ENCODE measurements at places on chromosomes 5 and 9.

- DNase-seq, result no peak
These were observed 8.8 kb upstream of the GLIPR2 start for GRCh38 chr9:36127652-36128244.

- DNase-seq, result no peak
These were observed 73.6 kb upstream of the RPS23 start for GRCh38 chr5:82351754-82352145.

DNA sequence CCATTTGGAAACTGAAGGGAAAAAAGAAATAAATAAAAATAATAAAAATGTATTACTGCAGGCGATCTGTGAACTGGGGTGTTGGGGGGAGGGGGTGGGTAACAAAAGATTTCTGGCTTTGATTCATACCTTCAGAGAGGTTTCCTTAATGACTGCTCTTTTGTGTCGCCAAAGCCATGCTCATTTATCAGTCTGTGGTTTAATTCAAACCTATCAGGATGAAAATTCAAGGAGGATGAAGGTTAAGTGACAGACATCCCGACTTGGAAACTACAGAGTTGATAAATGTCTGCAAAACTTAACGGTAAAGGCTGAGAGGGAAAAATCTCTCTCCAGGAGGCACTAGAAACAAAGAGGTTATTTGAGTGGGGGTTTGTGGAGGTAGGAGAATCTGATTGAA is 278.2 kb downstream of the PSAT1 start:
- DNase-seq, result no peak

GRCh38 chr5:11504886-11505193 is 399.4 kb downstream of the CTNND2 start:
- DNase-seq, result no peak

- DNase-seq, result no peak
These were observed 21.8 kb downstream of the NDUFS4 start for GRCh38 chr5:53582225-53582624.

- no peak for DNase-seq
These were observed 23.2 kb downstream of the HK3 start for GRCh38 chr5:176875783-176876505.

- no peak for DNase-seq
These were observed 18.7 kb downstream of the RMI1 start for GRCh38 chr9:83999141-83999918.

- DNase-seq, result no peak
These were observed 914.9 kb downstream of the EFNA5 start for GRCh38 chr5:106755789-106756188.

DNA sequence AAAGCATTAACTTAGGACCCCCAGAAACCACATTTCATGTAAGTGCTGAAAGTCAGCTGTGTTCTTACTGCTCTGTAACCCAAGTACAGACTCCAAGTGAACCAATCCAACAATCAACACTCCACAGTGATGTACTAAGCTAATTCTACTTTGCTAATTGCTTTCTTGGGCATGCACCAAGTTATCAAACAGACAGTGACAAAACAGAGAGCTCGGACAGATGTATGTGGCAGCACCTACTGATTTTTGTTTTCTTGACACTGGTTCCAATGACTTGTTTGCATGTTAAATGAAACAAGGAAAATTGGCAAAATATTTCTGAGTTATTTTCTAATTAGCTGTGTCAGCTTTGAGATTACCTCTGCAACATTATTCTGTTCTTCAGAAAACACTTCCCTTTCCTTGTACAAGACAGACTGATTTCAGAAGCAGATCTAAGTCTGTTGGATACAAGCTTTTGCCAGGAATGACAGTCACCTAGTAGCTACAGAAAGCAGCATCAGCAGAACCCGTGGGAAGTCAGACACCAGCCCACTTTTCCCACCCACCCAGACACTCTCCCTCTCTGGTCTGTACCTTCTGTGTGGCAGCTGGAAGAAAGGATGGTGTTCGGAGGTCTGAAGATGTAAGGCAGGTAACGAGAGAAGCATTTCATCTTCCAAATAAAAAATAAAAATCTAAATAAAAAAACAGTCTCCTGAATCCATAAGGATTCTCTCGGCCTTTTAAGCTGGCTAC is 176.7 kb upstream of the PPP2R2B start:
- no peak for DNase-seq

GRCh38 chr5:1657161-1657741 is 133.5 kb upstream of the LPCAT1 start:
- DNase-seq, result no peak

GRCh38 chr9:37966412-37967013 is 62.6 kb upstream of the SLC25A51 start:
- no peak for DNase-seq

DNA sequence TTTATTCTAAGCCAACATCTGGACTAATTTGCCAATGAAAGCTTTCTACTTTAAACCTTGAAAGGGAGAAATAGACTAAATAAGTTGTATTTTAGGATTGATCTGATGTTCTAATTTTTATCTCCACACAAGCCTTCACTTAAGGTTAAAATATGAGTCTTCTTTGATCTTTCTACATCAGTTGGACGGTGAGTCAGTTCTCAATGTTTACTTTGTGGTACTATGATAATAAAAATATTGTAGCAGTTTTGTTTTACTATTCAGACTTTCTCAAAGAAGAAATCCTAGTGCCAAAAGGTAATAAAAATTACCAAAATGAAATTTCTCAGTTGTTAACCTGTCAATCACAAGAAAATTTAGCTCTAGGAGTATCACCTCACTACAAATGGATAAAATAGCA is 203.5 kb upstream of the RGMB start:
- DNase-seq, result no peak

- DNase-seq, result no peak
These were observed 103.5 kb downstream of the GLIS3 start for GRCh38 chr9:4196376-4196775.

- DNase-seq, result no peak
These were observed 81.6 kb upstream of the TNFAIP8 start for GRCh38 chr5:119274030-119274766.

DNA sequence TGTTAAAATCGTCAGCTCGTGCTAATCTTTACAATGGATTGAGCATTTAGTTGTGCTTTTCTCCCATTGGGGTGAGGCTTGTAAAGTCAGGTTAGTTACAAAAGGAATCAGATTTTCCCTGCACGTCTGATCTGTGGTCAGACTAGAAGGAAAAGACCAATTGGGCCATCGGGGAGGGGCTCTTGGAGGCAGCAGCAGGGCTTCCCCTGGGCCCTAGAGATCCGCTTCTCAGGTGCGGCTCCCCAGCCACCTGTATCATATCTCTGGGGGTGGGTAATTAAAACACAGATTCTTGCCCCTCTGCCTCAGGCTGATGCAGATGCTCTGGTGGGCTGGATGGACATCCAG is 200.3 kb downstream of the HSPA4 start:
- DNase-seq, result no peak

DNA sequence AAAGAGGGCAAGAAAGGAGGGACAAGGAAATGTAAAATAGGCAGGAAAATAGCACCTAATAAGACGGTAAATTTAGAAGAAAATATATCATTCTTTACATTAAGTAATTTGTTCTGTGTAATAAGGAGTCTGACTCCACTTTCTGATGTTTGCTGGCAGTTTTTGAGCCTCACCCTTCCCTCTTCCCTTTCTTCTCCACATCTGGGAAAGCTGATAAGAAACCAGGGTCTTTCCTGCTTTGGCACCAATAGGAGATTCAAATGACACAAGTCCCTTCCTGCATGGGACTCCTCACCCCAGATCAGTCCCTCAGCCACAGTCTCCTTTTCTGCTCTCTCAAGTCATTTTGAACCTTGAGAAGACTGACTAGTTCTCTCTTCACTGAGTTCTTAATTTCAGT is 31.2 kb upstream of the LECT2 start:
- DNase-seq, result no peak

- no peak for DNase-seq
These were observed 13.0 kb downstream of the MED10 start for GRCh38 chr5:6365142-6365976.

DNA sequence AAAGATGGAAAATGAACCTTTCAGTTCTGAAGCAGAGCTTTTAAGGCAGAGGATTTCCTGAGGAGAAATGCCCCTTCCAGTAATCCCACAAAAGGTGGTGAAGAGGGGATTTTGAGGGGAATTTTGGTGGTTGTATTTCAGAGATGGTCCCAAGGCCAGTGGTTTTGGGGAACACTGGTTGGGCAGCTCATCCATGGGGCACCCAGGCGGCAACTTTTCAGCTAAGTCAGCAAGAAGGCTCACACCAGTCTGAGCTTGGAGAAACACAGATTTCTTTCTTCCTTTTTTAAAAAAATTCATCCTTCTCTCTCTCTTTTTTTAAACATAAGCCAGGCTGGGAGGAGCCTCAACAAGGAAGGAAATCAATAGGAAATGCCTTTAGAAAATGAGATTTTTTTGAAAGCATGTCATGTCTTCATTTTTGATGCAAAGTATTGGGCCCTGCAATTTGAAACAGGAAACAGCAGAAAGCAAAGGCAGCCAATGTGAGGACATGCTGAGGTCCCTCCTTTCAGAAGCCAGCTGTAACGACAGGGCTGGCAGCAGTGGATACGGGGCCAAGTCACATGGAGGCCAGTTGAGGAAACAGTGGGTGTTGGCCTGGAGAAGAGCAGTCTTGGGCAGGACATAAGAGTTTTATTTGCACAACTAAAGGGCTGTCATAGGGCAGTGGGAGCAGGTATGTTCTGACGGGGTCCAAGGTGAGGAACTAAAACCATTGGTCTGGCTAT is 155.3 kb upstream of the KLF4 start:
- DNase-seq, result no peak

DNA sequence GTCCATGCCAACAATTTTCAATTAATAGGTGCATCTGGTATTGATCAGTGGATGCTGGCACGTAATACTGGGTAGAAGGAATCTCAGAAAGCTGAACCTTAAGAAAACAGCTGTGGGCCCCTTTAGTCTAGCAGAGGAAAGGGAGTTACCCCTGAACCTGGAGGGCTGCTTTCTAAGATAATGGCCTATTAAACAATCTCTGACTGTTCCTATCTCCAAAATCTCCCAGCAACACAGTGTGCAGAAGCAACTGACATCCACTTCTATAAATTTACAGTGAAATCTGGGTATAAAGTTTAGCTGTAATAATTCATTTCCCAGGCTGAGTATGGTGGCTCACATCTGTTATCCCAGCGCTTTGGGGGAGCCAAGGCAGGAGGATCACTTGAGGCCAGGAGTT is 198.8 kb downstream of the MAPKAP1 start:
- no peak for DNase-seq

DNA sequence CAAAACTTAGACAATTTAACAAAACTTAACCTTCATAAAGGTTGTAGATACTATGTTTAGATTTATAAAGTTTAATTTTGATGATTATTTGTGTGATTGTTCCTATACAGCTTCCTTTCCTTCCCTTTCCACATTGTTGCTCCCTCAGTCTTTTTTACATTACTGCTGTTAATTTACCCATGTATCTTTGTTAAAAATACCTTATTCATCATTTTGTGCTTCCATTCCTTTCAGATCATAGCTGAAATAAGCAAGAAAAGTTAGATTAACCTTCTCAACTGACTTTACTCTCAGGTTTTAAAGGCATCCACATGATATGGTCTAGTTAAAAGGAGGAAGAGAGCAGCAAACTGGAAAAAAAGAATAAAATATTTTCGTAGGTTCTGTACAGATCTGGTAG is 2.0 kb downstream of the SMAD5 start:
- DNase-seq, result no peak

DNA sequence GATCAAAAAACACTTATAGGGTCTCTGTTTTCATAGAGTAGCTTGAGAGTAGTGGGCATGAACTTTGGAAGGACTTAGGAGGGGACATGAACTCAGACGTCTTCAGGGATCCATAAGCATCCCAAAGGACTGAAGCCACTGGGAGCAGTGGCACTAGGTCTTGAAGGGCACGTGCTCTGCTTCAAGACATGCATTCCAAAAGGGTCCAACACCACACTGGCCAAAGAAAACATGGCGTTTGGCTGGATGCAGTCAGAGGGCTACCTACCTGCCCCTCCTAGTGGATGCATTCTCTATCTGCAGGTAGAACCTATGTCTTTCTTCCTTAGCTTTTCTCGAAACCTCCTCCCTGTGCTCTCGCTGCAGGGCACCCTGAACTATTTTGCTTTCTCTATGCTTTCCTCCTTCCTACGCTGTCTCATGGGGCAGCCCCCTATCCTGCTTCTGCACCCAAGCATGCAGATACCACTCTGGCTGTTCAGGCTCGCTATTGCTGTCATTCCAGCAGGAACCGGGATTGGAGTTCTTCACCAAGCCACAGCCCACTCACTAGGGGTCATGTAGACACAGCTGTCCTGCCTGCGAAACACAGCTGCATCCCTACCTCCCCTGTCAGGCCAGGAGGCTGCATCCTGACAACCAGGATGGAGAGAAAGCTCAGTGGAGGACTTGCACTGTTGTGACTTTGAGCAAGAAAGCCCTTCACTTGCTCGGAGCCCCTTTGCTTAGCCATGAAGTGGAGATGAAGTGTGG is 11.9 kb downstream of the FAM240B start:
- no peak for DNase-seq

GRCh38 chr5:130116462-130116861 is 212.2 kb downstream of the CHSY3 start:
- no peak for DNase-seq

DNA sequence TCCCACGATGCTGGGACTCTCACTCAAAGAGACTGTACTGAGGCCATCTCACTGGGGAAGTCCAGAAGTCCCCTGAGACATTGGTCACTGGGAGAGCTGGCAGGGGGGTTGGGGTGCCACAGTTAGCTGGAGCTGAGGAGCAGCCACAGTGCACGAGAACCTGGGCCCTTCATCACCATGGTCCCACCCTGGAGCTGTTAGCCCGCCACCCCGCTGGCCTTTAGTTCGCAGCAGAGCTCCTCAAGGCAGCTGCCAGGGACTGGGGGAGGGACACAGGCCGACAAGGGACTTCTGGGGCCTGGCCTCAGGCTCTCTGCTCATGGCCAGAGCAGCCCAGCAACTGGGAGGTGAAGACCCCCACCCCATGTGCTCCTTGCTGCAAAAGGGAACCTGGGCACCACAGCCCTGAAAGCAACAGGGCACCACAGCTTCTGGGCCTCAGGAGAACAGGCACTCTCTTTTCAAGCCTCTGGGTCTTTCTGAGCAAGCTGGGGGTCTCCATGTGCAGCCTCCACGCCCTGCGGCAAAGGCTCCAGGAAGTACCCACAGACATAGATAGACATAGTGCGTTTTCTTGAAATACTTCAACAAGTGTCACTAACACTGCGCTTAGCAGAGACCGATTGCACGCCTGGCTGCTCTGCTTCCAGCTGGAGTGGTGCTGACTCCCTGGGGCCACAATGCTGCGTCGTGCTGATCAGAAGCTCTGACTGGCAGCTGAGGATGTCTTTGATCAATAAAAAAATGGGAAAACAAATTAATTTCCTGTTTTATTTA is 46.0 kb downstream of the VAV2 start:
- DNase-seq, result no peak

GRCh38 chr5:141319202-141319601 is 1.4 kb downstream of the TAF7 start:
- DNase-seq, result no peak

GRCh38 chr5:103450333-103451061 is 112.1 kb downstream of the NUDT12 start:
- no peak for DNase-seq
